Activated T-cell treated with anti-CD3 and anti-CD28 coated beads, Interleukin-2, amount 50 U/mL, for 72 hours (primary cell): ENCODE measurements at places on chromosomes 5 and 9. TPM values are rescaled to one million over a fixed set of nuclear protein-coding genes. Genes with fewer than 3 reads are reported as not detected.

The PAX5 gene
- 2.2 TPM for total RNA-seq

The TAF11L5 gene
- total RNA-seq, result not detected

The PTAR1 gene
- 75.0 TPM for total RNA-seq

The TMEM161B gene
- 27.2 TPM for total RNA-seq

The GPX3 gene
- total RNA-seq, result not detected

The NEURL1B gene
- 0.29 TPM for total RNA-seq

The CDH9 gene
- not detected for total RNA-seq

The TSSK1B gene
- not detected for total RNA-seq

The C1QTNF2 gene
- not detected for total RNA-seq

The PRDM9 gene
- not detected for total RNA-seq

The SNCAIP gene
- total RNA-seq, result not detected

The FOXD4 gene
- total RNA-seq, result not detected

The TARS1 gene
- 334 TPM for total RNA-seq

The CRB2 gene
- total RNA-seq, result not detected

The CMYA5 gene
- total RNA-seq, result 0.32 TPM

The PRRC1 gene
- total RNA-seq, result 51.0 TPM

The JMY gene
- 39.7 TPM for total RNA-seq

The SH3TC2 gene
- total RNA-seq, result not detected

The FOXD4L5 gene
- 0.26 TPM for total RNA-seq

The PCA3 gene
- not detected for total RNA-seq

The TEK gene
- total RNA-seq, result not detected

The TMEM8B gene
- total RNA-seq, result 8.4 TPM

The NFIL3 gene
- total RNA-seq, result 246 TPM

The RXRA gene
- 12.4 TPM for total RNA-seq

The SOX30 gene
- total RNA-seq, result 0.34 TPM

The LCN15 gene
- not detected for total RNA-seq

The PSMB7 gene
- total RNA-seq, result 126 TPM

The NR2F1-AS1 gene
- total RNA-seq, result 0.41 TPM

The ANKRD18A gene
- 8.4 TPM for total RNA-seq

The LHX2 gene
- total RNA-seq, result not detected

The COMMD10 gene
- 22.9 TPM for total RNA-seq

The IFNE gene
- not detected for total RNA-seq

The NMUR2 gene
- total RNA-seq, result not detected

The PCDHAC2 gene
- total RNA-seq, result not detected

The UBLCP1 gene
- 42.0 TPM for total RNA-seq

The LHX6 gene
- total RNA-seq, result 0.29 TPM

The FOXI1 gene
- not detected for total RNA-seq

The DAB2 gene
- not detected for total RNA-seq

The DNAH5 gene
- total RNA-seq, result not detected

The WDR5 gene
- total RNA-seq, result 40.0 TPM

The SLC34A1 gene
- 0.21 TPM for total RNA-seq

The KIF4B gene
- 0.30 TPM for total RNA-seq

The MYO10 gene
- total RNA-seq, result 0.43 TPM

The PCDHB6 gene
- not detected for total RNA-seq

The KIF2A gene
- total RNA-seq, result 158 TPM

The GPR151 gene
- not detected for total RNA-seq

The SLC6A18 gene
- not detected for total RNA-seq

The FOXD4L6 gene
- total RNA-seq, result not detected

The SLC6A3 gene
- total RNA-seq, result not detected

The PTCH1 gene
- 10.5 TPM for total RNA-seq

The CCL27 gene
- 3.7 TPM for total RNA-seq
